ENCODE measurements at places on chromosomes 11 and 22.

DNA sequence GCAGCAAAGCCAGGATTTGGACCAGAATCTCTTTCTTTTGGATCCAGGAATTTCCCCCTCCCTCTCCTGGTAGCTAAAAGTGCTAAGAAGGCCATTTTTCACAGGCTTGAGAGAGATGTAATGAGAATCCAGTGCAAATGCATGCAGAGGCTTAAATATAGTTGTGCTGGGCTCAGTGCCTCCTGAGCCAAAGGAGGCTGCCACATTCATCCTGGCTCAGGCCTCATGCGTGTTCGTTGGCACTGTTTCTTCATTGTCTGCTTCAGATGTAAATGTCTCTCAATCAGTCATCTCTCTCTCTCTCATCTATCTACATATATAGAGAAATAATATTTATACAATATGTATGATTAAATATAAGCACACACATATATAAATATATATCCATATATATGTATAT lies 83.6 kb downstream of the INSC start:
- no peak for DNase-seq

DNA sequence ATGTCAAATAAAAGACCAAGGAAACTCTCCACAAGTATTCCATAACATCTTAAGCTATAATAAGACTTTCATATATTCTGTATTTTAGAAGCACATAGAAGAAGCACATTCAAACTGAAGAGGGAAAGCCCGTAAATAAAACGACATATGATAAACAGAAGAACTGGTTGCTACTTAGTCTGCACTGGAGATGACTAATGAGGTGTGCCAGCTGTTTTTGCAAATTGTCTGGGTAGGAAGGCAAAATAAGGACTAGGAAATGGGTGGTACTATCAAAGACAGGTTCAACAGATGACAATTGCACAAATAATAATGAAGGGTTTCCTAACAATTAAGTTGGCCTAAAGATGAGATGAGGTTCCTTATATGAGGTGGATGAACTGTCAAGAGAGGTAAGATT lies 593.2 kb upstream of the CCDC179 start:
- no peak for DNase-seq

DNA sequence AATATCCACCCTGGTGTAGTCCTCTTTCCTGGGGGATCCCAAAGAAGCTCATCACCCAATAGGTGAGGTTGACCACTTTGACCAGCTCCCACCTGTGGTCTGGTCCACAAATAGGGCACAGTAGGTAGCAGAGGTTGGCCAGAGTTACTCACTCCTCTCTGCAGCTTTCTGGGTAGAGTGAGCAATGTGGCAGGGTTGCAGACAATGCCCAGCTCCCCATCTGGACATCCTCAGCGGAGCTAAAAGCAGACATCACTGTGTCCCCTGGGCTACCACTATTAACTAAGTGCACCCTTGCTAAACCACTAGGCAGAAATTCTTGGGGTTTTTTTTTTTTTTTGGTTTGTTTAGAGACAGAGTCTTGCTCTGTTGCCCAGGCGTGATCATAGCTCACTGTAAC lies 48.4 kb upstream of the TP53I11 start:
- no peak for DNase-seq

DNA sequence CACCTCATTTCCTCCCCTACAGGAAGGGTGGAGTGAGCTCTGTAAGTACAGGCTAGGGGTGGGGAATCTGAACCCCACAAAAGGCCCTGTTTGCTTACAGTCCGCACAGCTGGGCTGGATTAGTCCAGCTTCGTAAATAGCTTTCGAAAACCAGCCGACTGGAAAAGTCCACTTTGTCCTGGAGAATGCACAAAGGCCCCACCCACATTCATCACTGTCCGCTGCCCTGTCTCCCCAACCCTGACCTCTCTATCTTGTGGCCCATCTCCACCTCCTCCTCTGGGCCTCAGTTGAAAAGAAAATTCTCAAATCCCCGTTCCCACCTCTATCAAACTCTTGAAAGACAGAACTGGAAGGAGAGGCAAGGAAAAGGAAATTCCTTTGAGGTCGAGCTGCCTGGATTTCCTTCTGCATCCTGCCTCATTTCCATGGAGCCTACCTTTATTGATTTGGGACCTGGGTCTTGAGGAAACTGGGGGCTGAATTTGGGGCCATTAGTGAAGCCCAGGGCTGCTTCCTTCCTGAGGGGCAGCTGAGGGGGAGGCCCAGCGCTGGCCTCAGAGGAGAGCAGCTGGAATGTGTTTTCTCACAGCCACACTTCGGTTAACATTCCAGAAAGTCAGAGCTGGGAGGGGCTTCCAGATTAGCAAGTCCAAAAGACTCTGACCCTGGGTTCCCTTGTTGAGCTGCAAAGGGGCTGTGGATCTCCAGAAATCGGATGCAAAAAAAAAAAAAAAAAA lies 147.6 kb downstream of the FBXO7 start:
- DNase-seq = no peak

GRCh38 chr11:122089111-122089510 lies 26.9 kb downstream of the BLID start:
- DNase-seq = no peak

GRCh38 chr22:35523167-35523947 lies 17.3 kb upstream of the RASD2 start:
- no peak for DNase-seq

- no peak for DNase-seq
Measured at GRCh38 chr22:35812600-35812999, 94.9 kb downstream of the APOL5 start.

DNA sequence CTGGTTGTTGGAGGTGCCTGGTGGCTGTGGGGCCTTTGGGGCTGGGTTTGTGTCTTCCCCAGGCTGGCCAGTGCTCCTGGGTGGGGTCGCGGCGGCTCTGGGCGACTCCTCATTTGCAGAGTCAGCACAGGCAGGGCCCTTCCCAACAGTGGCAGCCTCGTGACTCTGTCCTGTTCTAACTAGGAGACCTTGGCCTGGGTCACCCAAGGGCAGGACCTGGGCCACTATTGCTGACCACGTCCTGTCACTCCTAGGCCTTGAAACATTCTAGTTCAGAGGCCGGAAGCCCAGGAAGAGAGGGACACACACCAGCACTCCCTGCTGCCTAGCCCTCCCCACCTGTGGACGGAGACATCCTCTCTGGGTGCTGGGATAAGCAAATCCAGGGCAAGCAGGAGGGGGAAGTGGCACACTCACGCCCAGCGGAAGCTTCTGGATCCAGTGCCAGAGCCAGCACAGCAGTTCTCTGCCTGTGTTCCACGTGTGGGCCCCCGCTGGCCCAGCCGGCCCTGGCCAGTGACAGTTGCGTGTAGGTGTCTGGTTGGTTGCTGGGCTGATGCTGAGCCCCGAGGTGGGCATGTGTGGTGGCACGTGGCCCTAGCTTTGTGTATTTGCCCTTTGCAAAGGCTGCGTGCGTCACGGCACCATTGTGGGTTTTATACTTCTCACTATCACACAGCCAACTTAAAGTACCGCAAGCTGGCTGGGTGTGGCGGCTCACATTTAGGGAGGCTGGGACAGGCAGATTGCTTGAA lies 4.3 kb upstream of the CHID1 start:
- DNase-seq = no peak

DNA sequence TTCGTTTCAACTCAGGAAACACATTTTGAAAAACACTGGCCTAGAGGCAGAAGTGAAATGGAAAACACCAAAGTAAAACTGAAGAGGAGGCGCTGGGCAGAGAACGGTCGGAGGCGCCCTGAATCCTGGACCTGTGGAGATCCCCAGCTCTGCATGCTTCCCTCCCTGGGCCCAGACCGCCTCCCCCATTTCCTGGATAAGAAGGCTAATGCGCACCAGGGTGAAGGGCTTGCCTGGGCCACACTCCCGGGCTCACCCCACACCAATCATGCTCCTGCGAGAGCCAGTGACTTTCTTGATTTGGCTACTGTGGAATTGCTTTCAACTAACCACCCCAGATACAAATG lies 167.1 kb downstream of the CRYBB2 start:
- DNase-seq = no peak

GRCh38 chr11:91927448-91927847 lies 297.2 kb upstream of the FAT3 start:
- no peak for DNase-seq

GRCh38 chr11:33237039-33237597 lies 20.1 kb upstream of the HIPK3 start:
- DNase-seq = no peak

GRCh38 chr11:60836866-60837515 lies 4.9 kb upstream of the CCDC86 start:
- no peak for DNase-seq

Measured in inflammatory macrophage treated with lipopolysaccharide for 4 hours (primary cell).